ENCODE measurements at places on chromosomes 16 and 17.

DNA sequence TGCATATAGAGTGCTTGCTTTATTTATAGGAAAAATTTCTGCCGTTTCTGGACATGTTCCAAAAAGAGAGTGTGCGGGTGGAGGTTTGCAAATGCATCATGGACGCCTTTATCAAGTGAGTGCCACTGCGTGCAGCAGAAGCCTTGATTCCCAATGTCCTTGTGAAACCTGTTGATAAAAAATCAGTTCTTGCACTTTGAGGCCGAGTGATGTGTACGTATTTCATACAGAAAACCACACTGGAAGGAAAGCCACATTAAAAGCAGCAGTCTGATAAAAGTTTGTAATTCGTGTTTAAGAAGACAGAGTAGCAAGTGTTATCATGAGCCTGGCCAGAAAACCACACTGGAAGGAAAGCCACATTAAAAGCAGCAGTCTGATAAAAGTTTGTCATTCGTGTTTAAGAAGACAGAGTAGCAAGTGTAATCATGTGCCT lies 78.0 kb downstream of the KNOP1 start:
- DNase-seq, result peak; percentile 41

GRCh38 chr17:54455251-54455868 lies 445.3 kb upstream of the TOM1L1 start:
- no peak for DNase-seq

DNA sequence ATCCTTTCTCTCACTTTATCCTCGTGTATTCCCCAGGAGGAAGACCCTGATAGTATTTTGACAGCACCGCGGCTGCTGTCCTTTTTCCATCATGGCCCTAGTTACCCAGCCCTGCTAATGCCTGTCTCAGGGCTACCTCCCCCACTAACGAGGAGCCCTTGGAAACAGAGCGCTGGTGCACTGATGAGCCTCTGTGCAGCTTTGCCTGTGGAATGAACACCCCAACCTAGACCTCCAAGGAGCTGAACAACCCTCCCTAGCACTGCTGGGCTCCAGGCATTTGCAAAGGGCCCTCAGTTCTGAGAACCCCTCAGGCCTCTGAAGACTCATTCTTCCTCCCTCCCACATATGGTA lies 23.3 kb upstream of the CCL1 start:
- no peak for DNase-seq

DNA sequence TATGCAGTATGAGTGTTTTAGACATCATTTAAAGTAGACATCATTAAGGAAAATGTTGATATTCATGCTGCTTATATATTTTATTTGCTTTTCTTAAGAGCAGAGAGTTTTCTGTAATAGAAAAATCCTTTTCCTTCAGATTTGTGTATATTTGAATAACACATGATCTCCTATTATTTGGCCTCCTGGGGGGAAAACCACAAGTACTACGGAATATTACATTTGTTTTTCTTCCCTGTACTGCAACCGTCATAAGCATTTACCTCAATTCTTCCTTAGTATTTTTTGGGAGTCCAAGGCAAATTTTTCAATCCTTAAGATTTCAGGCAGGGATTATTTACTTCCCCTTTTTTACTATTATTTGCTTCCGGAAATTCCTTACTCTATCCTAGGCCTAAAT lies 6.0 kb downstream of the RSPRY1 start:
- DNase-seq, result no peak

DNA sequence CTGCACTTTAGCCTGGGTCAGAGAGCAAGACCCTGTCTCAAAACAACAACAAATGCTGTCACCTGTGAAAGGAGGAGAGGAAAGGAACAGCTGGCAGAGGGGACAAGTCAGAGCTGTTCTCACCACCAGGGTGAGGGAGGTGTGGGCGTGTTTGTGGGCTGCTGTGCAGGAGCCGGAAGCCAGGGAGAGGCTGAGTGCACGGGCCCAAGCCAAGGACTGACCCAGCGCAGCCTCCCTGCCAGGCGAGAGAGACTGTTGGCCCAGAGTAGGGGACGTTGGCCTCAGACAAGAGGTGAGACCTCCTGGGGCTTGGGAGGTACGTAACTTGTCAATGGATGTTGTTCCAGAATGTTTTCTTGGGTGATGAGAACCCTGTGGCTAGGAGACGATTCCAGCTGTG lies 10.7 kb downstream of the SPNS2 start:
- DNase-seq, result no peak
